ENCODE measurements at places on chromosomes 12 and 14.

DNA sequence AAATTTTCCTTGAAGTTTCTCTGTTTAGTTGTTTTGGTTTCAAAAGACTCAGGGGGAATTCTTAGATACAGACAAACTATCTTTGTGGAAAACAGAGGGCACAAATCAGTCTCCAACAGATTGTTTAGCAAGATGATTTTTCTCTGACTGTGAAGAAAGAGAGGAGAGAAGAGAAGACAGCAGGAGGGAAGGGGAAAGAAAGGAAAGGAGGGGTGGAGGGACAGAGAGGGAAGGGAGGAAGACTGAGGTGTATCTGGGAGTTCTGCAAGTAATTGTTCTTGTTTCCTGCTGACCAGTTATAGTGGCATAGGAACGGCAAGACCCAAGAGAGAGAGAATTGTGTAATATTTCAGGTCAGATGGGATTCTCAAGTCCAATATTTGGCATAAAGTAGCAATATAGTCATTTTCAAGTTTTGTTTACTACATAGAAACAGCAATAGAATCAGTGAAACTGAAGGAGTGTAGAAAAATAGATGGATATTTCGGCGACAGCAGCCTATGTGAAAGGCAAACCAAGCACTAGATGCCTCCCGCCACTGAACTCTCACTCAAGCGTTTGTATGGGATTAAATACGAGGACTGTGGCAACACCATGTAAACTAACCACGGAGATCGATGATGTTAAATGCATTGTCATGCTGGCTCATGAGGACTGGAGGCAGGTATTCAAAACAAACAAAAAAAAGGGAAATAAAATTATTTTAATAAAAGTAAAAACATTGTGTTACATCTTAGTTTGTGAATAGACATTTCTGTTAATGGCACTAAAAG lies 342.5 kb downstream of the SLC16A7 start:
- DNase-seq = no peak

- DNase-seq = no peak
Observed at GRCh38 chr14:55957950-55958349, 160.3 kb upstream of the PELI2 start.

- no peak for DNase-seq
Observed at GRCh38 chr12:28987538-28988324, 161.3 kb upstream of the FAR2 start.

- no peak for DNase-seq
Observed at GRCh38 chr12:79871621-79872020, 63.3 kb downstream of the PPP1R12A start.

DNA sequence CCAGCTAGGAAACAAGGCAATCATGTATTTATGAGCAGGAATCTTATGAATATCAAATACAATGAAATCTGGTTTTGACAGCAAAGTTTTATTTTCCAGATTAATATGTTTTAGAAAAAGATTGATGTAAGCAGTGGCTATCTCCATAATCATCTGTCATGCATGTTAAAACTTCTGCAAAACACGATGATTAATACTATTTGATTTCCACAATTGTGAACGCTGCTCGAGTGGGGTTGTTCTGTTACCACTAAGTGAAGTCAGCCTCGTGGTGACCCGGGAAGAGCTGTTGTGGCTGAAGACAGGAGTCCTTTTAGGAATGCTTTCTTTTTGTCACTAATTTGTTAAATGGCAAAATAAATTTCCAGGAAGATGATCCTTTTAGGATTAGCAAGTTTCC lies 9.4 kb downstream of the CFAP251 start:
- no peak for DNase-seq

- no peak for DNase-seq
Observed at GRCh38 chr12:20144341-20144740, 224.0 kb upstream of the PDE3A start.

DNA sequence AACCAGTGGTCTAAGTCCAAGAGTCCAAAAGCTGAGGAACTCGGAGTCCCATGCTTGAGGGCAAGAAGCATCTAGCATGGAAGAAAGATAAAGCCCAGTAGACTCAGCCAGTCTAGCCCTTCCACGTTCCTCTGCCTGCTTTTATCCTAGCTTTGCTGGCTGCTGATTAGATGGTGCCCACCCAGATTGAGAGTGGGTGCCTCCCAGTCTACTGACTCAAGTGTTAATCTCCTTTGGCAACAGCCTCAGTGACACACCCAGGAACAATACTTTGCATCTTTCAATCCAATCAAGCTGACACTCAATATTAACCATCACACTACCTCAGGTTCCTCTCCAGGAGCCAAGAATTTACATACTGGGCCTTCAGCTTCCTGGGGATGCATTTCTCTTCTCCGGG lies 476.1 kb downstream of the FUT8 start:
- no peak for DNase-seq

DNA sequence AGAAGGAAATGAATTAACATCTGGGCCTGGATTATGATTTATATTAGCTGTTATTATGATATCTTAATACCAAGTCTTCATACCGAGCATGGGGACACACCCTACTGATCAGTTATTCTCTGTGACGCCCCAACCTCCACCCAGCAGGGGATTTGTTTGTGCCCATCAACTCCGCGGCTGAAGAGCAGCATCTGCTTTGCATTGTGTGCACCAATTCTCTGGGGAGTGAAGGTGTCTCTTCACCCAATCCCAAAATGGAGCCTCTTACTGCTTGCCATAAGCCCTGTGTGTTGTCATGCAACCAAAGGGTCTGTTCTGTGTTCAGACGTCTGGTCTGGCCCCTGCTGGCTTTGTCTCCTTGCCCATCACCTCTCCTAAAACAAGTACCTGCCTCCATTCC lies 25.4 kb downstream of the DHRS2 start:
- no peak for DNase-seq

DNA sequence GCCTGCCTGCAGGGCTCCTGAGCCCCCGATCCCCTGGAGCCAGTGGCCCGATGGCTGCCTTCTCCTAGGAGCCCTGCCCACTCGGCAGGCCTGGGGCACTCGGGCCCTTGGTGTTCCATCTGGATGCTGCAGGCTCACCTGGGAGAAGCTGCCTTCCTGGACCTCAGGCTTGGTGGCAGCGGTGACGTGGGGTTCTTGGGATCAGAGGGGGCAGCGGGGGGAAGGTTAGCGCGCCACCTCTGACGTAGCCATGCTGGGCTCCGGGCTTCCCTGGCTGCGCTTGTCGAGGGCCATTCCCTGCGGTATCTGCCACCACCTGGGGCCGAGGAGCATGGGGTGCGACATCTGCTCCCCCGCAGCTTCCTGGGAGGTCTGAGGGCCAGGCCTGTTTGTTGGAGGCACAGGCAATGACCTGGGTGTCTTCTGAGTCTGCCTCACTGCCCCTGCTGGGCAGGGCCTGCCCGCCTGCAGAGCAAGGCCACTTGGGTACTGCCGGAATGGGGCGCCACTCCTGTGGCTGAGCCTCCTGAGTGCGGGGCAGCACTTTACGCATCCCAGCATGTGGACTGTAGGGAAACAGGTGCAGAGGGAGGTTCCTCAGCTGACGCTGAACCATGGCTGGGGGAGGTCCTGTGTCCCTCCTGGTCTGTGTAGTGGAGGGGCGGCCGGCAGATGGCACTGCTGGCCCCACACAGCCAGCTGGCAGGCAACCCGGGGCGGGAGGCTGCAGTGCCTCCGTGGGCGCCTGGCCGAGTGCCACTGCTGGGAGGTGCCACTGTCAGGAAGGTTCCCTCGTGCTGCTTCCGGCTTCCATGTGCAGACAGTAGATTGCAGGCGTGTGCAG lies 20.3 kb downstream of the MTA1 start:
- no peak for DNase-seq

DNA sequence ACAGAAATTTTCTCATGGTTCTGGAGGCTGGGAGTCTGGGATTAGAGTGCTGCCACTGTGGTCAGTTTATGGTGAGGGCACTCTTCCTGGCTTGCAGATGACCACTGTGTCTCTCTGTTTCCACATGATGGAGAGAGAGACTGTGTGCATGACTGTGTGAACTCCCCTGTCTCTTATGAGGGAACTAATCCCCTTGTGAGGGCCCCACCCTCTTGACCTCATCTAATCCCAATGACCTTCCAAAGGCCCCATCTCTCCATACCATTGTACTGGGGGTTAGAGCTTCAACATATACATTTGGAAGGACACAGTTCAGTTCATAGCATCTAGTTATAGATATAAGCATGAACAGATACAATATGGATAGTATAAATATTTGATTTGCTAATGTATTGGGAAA lies 31.7 kb downstream of the ANO6 start:
- no peak for DNase-seq

- DNase-seq = peak; percentile 58
Observed at GRCh38 chr14:69535230-69535848, 39.3 kb downstream of the CCDC177 start.

- DNase-seq = no peak
Observed at GRCh38 chr12:121953695-121954094, 35.3 kb downstream of the CFAP251 start.

GRCh38 chr14:65290830-65291229 lies 121.7 kb upstream of the FUT8 start:
- DNase-seq = no peak

- no peak for DNase-seq
Observed at GRCh38 chr14:105141026-105141425, 27.6 kb downstream of the JAG2 start.

DNA sequence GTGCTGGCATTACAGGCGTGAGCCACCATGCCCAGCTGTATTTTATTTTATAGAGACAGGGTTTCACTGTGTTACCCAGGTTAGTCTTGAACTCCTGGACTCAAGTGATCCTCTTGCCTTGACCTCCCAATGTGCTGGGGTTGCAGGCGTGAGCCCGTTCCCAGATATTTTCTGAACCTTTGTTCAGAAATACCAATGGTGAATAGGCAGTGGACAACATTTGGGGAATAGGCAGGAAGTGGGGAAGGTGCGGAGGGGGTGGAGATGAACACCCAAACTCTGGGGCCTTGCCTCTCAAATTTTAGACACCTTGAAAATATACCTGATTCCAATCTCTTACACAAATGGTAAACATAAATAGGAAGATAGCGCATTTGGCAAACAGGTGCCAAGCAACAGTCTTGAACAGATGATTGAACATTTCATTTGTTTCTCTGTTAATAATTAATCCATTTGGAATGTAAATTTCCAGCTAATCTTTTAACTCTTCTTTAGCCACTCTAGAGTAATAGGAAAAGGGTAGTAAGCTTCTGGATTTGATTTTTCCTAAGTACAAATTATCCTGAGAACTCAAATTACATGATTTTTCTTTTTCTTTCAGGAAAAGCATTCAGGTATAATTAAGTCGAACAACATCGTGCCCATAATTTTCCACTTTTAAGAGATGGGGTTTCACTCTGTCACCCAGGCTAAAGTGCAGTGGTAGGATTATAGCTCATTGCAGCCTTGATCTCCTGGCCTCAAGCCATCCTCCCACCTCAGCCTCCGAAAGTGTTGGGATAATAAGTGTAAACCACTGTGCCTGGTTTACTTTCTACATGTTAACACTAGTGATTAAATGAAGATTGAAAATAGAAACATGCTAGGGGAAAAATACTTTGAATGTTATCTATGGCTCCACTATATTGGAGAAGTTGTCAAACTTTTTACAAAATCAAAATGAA lies 22.9 kb upstream of the RNF34 start:
- no peak for DNase-seq

- DNase-seq = no peak
Observed at GRCh38 chr14:28303248-28303647, 463.3 kb upstream of the FOXG1 start.

- DNase-seq = peak; percentile 10
Observed at GRCh38 chr14:96040828-96041371, 1.7 kb downstream of the C14orf132 start.

DNA sequence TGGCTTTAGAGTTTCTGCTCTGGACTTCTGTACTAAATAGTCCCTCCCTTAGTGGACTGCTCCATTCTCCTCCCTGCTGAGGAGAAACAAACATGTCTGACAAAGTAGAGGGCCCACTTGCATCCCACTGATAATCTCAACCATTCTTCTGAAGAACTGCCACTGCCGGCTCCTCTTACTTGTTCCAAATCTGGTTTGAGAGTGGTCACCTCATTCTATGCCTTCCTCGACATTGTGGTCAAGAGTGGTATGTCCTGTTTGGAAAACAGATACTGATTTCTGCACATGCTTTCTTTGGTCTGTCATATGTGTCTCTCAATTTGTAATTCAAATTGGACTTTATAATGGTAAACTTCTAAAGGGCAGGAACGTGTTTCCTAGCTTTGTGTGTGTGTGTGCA lies 36.3 kb upstream of the PLEKHA5 start:
- DNase-seq = no peak

DNA sequence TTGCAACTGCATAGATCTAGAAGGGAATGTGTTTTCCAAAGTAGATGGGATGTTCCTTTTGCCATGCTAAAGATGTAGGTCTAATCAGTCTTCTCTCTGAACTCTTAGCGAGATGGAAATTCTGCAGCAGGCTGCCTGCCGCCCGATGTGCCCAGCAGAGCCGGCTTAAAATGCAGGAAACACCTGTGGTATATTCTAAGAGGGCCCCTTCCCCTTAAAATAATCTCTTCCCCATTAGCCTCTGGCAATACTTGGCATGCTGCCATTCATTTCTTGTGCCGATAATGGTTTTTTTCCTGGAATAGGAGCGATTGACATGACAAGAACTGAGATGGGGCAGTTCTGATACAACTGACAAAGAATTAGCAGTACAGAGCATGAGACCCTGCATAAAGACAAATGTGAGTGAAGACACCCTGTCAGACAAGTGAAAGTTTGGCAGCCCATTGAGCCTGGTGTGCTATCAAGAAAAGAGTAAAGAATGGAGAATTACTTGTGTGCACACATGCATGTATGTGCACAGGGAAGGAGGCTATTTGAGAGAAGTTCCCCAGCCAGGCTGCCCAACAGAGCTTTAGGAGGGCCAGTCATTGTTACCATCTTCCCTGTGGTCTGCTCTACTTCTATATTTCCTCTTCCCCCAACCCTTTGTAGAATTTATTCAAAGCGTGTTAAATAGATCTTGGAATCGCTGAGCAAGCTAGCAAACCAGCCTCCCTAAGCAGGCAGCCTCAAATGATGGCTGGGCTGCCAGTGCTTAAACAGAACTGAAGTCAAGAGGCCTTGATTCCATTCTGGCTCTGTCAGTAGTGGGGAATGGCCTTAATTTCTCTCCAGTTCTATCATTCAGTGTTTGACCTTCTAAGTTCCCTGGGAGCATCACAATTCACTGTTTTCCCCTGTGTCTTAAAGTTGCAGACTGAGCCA lies 29.6 kb upstream of the NTF3 start:
- no peak for DNase-seq

- no peak for DNase-seq
Observed at GRCh38 chr14:35806006-35806907, 2.8 kb downstream of the RALGAPA1 start.

DNA sequence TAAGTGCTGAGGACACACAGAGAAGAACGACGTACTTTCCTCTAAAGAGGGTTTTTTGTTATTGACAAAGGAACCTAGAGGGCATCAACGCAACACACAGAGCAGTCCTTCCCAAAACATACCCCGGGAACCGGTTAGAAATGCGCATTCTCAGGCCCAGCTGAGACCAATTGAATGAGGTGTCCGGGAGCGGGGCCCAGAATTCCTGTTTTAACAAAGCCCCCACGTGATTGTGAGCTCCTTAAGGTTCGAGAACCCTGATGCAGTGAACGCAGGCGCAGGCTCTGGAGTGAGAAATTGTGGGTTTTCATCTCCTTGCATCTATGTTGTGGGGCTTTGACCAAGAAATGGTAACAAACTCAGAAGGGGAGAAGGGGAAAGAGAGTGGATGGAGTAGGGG lies 51.0 kb upstream of the TBX3 start:
- no peak for DNase-seq

- DNase-seq = no peak
Observed at GRCh38 chr14:30882431-30882830, 8.1 kb downstream of the COCH start.

GRCh38 chr12:84889818-84890217 lies 22.8 kb downstream of the SLC6A15 start:
- DNase-seq = no peak

GRCh38 chr14:92877757-92878431 lies 45.1 kb upstream of the CHGA start:
- DNase-seq = no peak

- DNase-seq = no peak
Observed at GRCh38 chr12:129413295-129413694, 490.5 kb downstream of the TMEM132D start.
